Fibroblast of the aortic adventitia (primary cell): ENCODE measurements at places on chromosomes 6 and 20. TPM values are rescaled to one million over a fixed set of nuclear protein-coding genes. Genes with fewer than 3 reads are reported as not detected.

DNA sequence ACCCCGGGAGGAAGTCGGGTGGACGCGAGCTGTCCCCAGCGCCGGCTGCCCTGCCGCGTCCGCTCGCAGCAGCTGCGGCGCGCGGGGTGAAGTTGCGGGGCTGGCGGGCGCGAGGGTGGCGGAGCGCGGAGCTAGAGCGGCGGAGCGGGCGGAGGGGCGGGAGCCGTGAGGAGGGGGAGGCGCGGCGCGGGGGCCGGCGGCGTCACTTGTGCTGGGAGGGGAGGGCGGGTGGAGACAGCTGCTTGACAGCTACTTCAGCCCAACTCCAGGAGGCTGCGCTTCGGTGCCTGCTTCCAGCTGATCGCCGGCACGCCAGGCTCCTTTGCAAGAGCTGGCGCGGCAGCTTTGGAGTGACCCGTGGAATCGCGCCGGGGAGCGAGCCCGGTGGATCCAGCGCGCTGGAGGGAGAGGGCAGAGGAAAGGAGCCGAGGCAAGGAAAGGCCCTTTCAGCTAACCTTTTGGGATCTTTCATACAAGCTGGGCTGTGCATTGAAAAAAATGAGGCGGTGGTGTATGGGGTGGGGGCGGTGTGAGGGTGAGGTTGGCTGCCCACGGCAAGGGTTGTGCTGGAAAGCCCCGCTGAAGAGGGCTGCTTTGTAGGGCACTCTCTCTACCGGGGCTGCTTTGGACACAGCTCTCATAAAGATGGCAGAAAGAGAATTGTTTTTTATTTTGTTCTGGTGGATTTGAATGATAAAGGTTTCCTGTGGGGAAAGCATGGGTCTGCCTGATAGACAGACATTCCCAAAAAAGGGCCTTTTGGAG is 24.6 kb downstream of the RIPOR2 start:
- DNase-seq = peak; percentile 22

GFOD1 gene
- 2.6 and 3.0 TPM in 2 replicates for total RNA-seq

- DNase-seq = no peak
Observed at GRCh38 chr20:1144401-1145172, 26.2 kb downstream of the PSMF1 start.

DNA sequence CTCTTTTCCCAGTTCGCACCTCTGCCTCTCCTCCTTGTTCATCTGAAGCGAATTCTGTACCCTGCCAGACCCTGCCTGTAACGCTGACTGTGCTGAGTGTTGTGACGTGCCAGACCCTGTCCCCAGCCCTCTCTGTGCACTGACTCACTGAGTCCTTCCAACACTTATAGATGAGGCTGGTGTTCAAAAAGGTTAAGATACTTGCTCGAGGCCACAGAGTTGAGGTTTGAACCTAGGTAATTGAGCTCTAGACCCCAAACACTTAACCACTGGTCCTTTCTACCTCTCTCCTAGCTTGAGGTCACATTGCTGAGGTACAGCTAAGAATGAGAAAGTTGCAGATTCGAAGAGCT is 45.7 kb upstream of the NEDD9 start:
- DNase-seq = no peak
